H1 (cell line): ENCODE measurements at places on chromosomes 4 and X. TPM values are rescaled to one million over a fixed set of nuclear protein-coding genes. Genes with fewer than 3 reads are reported as not detected.
A peak's percentile ranks its signal among the peaks of the same experiment; 100 is the strongest.

The CENPVL1 gene
- 7.3 and 8.0 TPM in 2 replicates for polyA plus RNA-seq

The CPE gene
- 9.3 and 10.2 TPM in 2 replicates for polyA plus RNA-seq

The STPG2 gene
- 0.03 TPM in 1 of 2 replicates, not detected in the other for polyA plus RNA-seq

The RIBC1 gene
- 0.41 and 0.46 TPM in 2 replicates for polyA plus RNA-seq

The PLS3 gene
- 55.2 and 107 TPM in 2 replicates for polyA plus RNA-seq

The FAM156A gene
- polyA plus RNA-seq = 11.7 and 16.0 TPM in 2 replicates

The TMSB15C gene
- polyA plus RNA-seq = 0.94 and 1.5 TPM in 2 replicates

The UGT2B17 gene
- not detected in 2 replicates for polyA plus RNA-seq

DNA sequence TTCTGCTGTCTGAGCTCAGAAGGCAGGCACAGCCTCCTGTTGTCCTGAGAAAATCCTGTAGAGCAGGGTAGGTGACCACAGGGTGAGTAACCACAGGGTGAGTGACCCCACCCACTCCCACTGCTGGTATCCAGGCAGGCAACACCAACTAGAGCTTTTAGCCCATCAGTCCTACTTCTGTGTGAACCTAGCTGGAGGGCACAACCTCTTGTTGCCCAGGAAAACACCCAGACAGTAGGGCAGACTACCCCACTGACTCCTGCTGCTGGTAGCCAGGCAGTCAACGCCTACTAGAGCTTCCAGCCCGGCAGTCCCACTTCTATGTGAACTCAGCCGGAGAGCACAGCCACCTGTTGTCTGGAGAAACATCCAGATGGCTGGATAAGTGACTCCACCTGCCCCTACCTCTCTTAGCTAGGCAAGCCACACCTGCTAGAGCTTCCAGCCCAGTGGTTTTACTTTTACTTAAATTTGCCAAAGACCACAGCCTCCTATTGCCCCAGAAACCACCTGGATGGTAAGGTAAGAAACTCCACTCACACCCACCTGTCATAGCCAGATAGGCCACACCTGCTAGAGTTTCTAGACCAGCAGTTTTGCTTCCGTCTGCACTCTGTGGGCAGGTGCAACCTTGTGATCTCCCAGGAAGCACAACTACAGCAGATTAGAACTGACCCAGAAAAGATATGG, 371.6 kb downstream of the INPP4B start:
- no peaks in the 10 kb centered on the region for H3K36me3 ChIP-seq
- no peak overlapping the region for H3K4me3 ChIP-seq
- H3K27ac ChIP-seq = no peak overlapping the region
- no peak for DNase-seq
- H3K4me1 ChIP-seq = no peaks in the 10 kb centered on the region

DNA sequence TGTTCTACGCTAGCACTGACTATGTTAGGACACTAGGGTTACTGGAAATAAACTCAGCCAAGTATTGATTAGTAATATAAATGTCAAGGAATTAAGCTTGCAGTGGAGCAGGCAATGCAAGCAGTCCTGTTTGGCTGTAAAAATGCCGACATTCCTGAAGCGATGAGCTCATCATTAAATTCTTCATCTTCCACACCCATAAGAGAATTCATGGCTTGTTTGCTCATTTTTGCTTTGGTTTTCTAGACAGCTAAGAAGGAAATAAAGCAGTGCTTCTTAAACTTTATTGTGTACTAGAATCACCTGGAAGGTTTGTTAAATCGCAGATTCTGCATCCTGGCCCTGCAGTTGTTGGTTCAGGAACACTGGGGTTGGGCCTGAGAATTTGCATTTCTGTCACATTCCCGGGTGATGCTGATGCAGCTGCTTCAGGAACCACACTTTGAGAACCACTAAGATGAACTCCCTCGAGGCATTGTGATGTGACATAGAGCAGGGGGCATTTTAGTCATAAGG, 17.8 kb downstream of the ANXA3 start:
- peaks cover 3% of the 10 kb centered on the region; the same call in 1 of the 2 replicates for H3K4me1 ChIP-seq
- no peaks in the 10 kb centered on the region for H3K27me3 ChIP-seq
- DNase-seq = no peak
- H3K4me3 ChIP-seq = no peak overlapping the region
- H3K36me3 ChIP-seq = no peaks in the 10 kb centered on the region

GRCh38 chrX:50771382-50771781, 42.6 kb downstream of the SHROOM4 start:
- no peak overlapping the region for H3K4me3 ChIP-seq
- DNase-seq = no peak
- H3K4me1 ChIP-seq = no peaks in the 10 kb centered on the region
- no peaks in the 10 kb centered on the region for H3K36me3 ChIP-seq
- no peaks in the 10 kb centered on the region for H3K27me3 ChIP-seq

GRCh38 chrX:21503593-21503992, 129.4 kb downstream of the CNKSR2 start:
- no peak overlapping the region for H3K27ac ChIP-seq
- H3K27me3 ChIP-seq = no peaks in the 10 kb centered on the region
- no peak for DNase-seq
- no peaks in the 10 kb centered on the region for H3K36me3 ChIP-seq
- no peaks in the 10 kb centered on the region for H3K4me1 ChIP-seq

DNA sequence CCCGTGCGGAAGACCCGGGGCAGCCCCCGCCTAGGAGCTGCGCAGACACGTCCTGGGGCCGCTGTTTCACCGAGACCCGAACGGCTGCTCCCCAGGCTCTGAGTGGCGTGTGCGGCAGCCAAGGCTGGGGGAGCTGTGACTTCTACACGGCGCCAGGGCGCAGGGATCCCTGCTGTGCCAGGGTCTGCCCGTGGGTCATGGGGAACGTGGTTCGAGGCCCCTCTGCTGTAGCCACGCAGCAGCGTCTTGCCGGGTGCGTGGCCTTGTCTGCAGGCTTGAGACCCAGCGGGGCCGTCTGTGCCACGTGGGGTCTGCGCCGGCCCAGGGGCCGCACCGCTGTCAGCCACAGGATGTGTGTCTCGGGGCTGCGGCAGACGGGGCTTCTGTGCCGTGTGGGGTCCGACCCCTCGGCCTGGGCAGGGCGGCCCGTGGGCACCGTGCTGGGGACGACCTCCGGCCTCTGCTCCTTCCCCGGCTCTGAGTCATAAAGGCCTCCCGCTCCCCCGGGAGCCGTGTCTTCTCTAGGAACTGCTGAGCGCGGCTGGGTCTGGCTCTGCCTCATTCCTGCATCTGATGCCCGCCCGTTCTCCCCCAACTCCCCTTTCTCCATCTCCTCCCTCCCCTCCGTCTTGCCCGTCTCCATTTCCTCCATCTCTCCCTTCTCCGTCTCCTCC, 12.7 kb upstream of the GTPBP6 start:
- no peak overlapping the region for H3K4me3 ChIP-seq
- no peaks in the 10 kb centered on the region for H3K27me3 ChIP-seq
- peaks cover 4% of the 10 kb centered on the region; the same call in 1 of the 2 replicates for H3K4me1 ChIP-seq
- peaks cover 20% of the 10 kb centered on the region; the same call in 1 of the 2 replicates for H3K36me3 ChIP-seq
- H3K27ac ChIP-seq = no peak overlapping the region

GRCh38 chrX:20718592-20719380, 452.1 kb upstream of the RPS6KA3 start:
- H3K27ac ChIP-seq = no peak overlapping the region; the same call in 1 of the 2 replicates
- no peaks in the 10 kb centered on the region for H3K36me3 ChIP-seq
- no peak overlapping the region for H3K4me3 ChIP-seq
- H3K27me3 ChIP-seq = no peaks in the 10 kb centered on the region
- peaks cover 4% of the 10 kb centered on the region; the same call in 1 of the 2 replicates for H3K4me1 ChIP-seq

DNA sequence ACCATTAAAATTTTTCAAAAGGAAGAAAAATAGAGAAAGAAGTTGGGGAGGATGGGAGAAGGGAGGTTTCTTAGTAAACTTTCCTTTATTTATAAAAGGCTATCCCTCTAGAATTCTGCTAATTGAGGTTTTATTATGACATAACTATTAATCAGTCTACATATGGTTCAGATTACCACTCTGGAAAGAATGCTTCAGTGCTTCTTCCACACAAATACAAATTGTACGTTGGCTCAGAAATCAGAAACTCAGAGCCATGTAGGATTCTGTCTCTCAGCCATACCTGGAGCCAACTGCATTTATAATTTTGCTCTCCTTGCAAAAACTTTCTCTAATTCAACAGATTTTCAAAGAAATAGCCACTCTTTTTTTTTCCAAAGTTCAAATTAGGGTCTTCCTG, 37.1 kb downstream of the SRPX start:
- no peaks in the 10 kb centered on the region for H3K36me3 ChIP-seq
- H3K4me3 ChIP-seq = no peak overlapping the region
- H3K27ac ChIP-seq = no peak overlapping the region

GRCh38 chr4:84218031-84218430, 281.1 kb downstream of the NKX6-1 start:
- H3K4me1 ChIP-seq = no peaks in the 10 kb centered on the region; the same call in 1 of the 2 replicates
- H3K36me3 ChIP-seq = no peaks in the 10 kb centered on the region
- no peak overlapping the region for H3K27ac ChIP-seq
- no peaks in the 10 kb centered on the region for H3K27me3 ChIP-seq
- DNase-seq = peak; percentile 13

- no peak for DNase-seq
- no peaks in the 10 kb centered on the region for H3K36me3 ChIP-seq
- H3K27ac ChIP-seq = no peak overlapping the region
- H3K4me1 ChIP-seq = no peaks in the 10 kb centered on the region
- peaks cover 36% of the 10 kb centered on the region for H3K27me3 ChIP-seq
- H3K4me3 ChIP-seq = no peak overlapping the region
Measured at GRCh38 chr4:8851321-8852117, 20.1 kb downstream of the HMX1 start.

GRCh38 chr4:105345358-105345757, 128.5 kb downstream of the PPA2 start:
- H3K36me3 ChIP-seq = no peaks in the 10 kb centered on the region
- H3K27me3 ChIP-seq = no peaks in the 10 kb centered on the region
- DNase-seq = no peak
- H3K4me3 ChIP-seq = no peak overlapping the region
- H3K4me1 ChIP-seq = no peaks in the 10 kb centered on the region

- no peaks in the 10 kb centered on the region for H3K27me3 ChIP-seq
- H3K4me3 ChIP-seq = no peak overlapping the region
- no peak overlapping the region for H3K27ac ChIP-seq
Measured at GRCh38 chr4:163610648-163611047, 116.2 kb downstream of the TMA16 start.

DNA sequence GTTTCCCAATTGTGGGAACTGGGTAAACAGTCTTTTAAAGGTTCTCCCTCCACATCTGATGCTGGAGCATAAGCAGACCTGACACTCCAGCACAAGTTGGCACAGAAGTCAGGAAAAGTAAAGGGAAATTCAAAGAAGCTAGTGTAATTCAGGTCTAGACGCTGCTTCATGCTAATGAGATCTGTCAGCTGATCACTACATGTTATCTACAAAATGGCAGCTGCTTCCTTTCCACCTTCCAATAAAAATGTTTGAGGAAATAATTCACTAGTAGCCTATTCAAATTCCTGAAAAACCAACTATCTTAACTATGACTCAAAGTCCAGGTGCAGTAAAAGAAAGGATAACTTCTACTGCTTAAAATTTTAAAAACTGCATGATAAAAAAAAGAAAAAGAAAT, 29.3 kb downstream of the DCAF8L2 start:
- no peak overlapping the region for H3K4me3 ChIP-seq
- no peak for DNase-seq
- H3K27ac ChIP-seq = no peak overlapping the region
- H3K4me1 ChIP-seq = no peaks in the 10 kb centered on the region
- no peaks in the 10 kb centered on the region for H3K36me3 ChIP-seq

DNA sequence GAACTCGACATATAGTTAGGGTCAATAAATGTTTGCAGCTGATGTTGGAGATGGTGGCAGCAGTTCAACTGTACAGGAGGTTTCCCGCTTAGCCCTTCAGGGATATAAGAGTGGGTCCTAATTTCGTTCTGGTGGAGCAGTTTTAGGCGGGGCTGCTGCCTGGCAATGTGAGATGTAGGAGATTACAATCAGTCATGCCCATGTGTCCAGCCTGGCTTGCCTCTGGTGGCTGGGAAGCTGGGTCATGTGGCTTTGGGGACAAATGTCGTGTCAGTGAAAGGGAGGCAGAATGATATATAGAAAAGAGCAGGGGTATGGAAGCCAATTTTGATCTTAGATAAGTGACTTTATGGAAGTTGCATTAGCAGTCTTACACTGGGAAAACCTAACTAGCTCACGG, 129.4 kb downstream of the CLCN4 start:
- DNase-seq = no peak
- no peak overlapping the region for H3K4me3 ChIP-seq

DNA sequence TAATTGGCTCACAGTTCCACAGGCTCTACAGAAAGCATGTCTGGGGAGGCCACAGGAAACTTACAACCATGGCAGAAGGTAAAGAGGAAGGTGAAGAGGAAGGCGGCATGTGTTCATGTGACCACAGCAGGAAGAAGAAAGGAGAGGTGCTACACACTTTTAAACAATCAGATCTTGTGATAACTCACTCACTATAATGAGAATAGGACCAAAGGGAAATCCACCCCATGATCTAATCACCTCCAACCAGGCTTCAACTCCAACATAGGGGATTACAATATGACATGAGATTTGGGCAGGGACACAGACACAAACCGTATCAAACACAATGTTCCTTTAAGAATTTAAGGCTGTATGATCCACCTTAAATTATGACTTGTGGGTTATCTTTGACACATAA, 10.5 kb upstream of the PGM2 start:
- H3K4me1 ChIP-seq = no peaks in the 10 kb centered on the region
- no peaks in the 10 kb centered on the region for H3K36me3 ChIP-seq
- no peak overlapping the region for H3K27ac ChIP-seq
- no peaks in the 10 kb centered on the region for H3K27me3 ChIP-seq
- no peak for DNase-seq

- H3K36me3 ChIP-seq = no peaks in the 10 kb centered on the region
- H3K4me1 ChIP-seq = no peaks in the 10 kb centered on the region
- H3K4me3 ChIP-seq = peak overlapping the region; percentile 60
- peaks cover 33% of the 10 kb centered on the region for H3K27me3 ChIP-seq
- H3K27ac ChIP-seq = no peak overlapping the region
Measured at GRCh38 chrX:69285401-69285877, 120.2 kb upstream of the PJA1 start.

GRCh38 chrX:140157143-140157542, 191.8 kb upstream of the CXorf66 start:
- DNase-seq = no peak
- H3K4me1 ChIP-seq = no peaks in the 10 kb centered on the region
- no peaks in the 10 kb centered on the region for H3K36me3 ChIP-seq
- no peaks in the 10 kb centered on the region for H3K27me3 ChIP-seq
- H3K4me3 ChIP-seq = no peak overlapping the region
- no peak overlapping the region for H3K27ac ChIP-seq

GRCh38 chr4:41120297-41121217, 93.8 kb downstream of the APBB2 start:
- H3K4me3 ChIP-seq = no peak overlapping the region
- H3K27me3 ChIP-seq = no peaks in the 10 kb centered on the region
- H3K36me3 ChIP-seq = no peaks in the 10 kb centered on the region
- peaks cover 8% of the 10 kb centered on the region; the same call in 1 of the 2 replicates for H3K4me1 ChIP-seq
- H3K27ac ChIP-seq = no peak overlapping the region

GRCh38 chrX:44889824-44890223, 16.8 kb downstream of the KDM6A start:
- no peak overlapping the region for H3K4me3 ChIP-seq
- no peaks in the 10 kb centered on the region for H3K27me3 ChIP-seq
- no peak overlapping the region for H3K27ac ChIP-seq

DNA sequence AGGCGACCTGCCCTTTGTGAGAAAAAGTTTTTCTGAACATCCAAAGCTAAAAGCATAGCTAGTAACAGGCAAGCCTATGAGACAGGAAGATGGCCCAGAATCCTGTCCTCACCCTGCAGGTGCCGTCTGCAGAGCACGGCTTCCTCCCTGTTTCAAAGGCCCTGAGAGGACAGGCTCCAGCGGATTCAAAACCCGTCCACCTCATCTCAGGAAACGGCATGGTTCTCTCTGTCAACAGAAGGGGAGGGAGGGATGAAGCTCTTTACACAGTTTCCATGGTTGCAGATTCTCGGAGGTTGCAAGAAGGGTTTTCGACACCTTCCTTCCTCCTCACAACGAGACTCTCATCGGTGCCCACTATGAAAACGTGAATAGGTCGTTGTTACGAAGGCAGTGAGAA, 8.3 kb downstream of the PPP2R3B start:
- DNase-seq = no peak
